T-helper 17 cell (primary cell): ENCODE measurements at places on chromosomes 1 and 21. TPM values are rescaled to one million over a fixed set of nuclear protein-coding genes. Genes with fewer than 3 reads are reported as not detected.

OVAAL gene
- not detected for total RNA-seq

ATP6V0B gene
- total RNA-seq = 72.1 TPM

RAP1GAP gene
- 0.42 TPM for total RNA-seq

NBPF12 gene
- total RNA-seq = 28.0 TPM

DNA sequence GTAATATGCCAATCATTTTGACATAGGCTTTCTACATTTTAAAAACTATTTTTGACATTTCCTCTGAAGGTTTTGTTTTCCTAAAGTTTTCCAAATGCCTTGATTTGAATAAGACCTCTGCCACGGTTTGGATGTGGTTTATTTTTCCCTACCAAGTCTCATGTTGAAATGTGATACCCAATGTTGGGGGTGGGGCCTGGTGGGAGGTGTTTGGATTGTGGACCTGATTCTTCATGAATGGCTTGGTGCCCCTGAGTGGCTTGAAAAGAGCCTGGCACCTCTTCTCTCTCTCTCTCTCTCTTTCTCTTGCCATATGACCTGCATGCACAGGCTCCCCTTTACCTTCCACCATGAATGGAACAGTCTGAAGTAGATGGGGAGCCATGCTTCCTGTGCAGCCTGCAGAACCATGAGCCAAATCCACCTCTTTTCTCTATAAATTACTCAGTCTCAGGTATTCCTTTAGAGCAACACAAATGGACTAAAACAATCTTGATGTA is 14.8 kb downstream of the MMEL1 start:
- H3K4me1 ChIP-seq = no peaks in the 10 kb centered on the region
- H3K27me3 ChIP-seq = no peaks in the 10 kb centered on the region
- no peak for DNase-seq

GRCh38 chr1:22861764-22862440 is 110.8 kb downstream of the LACTBL1 start:
- peaks cover 35% of the 10 kb centered on the region for H3K27me3 ChIP-seq
- peaks cover 3% of the 10 kb centered on the region for H3K4me1 ChIP-seq
- H3K36me3 ChIP-seq = no peaks in the 10 kb centered on the region
- no peak overlapping the region for H3K27ac ChIP-seq

GRCh38 chr1:103447471-103447870 is 78.0 kb upstream of the RNPC3 start:
- no peak overlapping the region for H3K27ac ChIP-seq
- H3K27me3 ChIP-seq = peaks cover 2% of the 10 kb centered on the region
- no peaks in the 10 kb centered on the region for H3K4me1 ChIP-seq
- DNase-seq = no peak
- H3K4me3 ChIP-seq = no peak overlapping the region

GRCh38 chr1:226414098-226414698 is 6.3 kb upstream of the PARP1 start:
- H3K4me3 ChIP-seq = no peak overlapping the region
- no peak for DNase-seq
- no peaks in the 10 kb centered on the region for H3K27me3 ChIP-seq
- peaks cover 2% of the 10 kb centered on the region for H3K4me1 ChIP-seq
- H3K27ac ChIP-seq = no peak overlapping the region

GRCh38 chr21:42258885-42259407 is 40.0 kb downstream of the ABCG1 start:
- no peaks in the 10 kb centered on the region for H3K36me3 ChIP-seq
- no peak overlapping the region for H3K4me3 ChIP-seq
- H3K4me1 ChIP-seq = peaks cover 29% of the 10 kb centered on the region
- no peak for DNase-seq
- H3K27me3 ChIP-seq = no peaks in the 10 kb centered on the region
- H3K27ac ChIP-seq = peak overlapping the region; percentile 62

DNA sequence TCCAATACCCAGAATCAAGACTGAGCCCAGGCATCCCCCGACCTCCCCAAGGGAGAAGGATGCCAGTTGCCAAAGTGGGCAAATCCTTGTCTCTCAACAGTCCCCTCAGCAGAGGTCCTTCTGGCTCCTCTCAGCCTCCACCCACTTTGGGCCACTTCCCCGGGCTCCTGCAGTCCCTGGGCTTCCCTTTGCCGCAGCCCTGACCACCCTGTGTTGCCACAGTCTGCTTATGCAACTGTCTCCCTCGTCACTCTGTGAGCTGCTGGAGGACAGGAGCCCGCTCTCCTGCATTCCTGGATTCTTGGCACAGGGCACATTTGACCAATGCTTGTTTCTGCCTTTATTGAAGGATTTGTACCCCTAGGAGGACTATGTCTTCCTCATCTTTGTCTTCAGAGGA is 2.9 kb upstream of the LRP8 start:
- no peaks in the 10 kb centered on the region for H3K27me3 ChIP-seq
- H3K4me3 ChIP-seq = no peak overlapping the region

DNA sequence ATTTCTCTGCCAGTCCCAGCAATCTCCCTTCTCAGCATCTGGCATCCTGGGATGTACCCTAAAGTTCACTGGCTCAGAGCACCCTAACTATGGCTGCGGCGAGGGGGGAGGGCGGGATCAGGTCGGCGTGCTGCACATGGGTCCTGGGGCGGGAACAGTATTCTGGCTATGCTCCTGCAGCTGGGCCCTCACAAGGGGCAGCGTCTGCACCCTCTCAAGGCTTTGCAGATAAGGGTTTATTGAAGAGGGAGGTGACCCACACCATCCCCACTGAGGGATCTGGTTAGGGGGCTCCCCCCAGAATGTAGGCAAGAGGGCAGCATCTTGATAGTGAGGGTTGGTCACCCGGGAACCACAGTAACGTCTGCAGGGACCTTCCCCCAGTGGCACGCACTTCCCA is 44.9 kb upstream of the PCBP3 start:
- H3K27me3 ChIP-seq = no peaks in the 10 kb centered on the region
- H3K4me3 ChIP-seq = no peak overlapping the region

- H3K27ac ChIP-seq = no peak overlapping the region
- no peak for DNase-seq
- no peak overlapping the region for H3K4me3 ChIP-seq
- H3K27me3 ChIP-seq = peaks cover 26% of the 10 kb centered on the region
- no peaks in the 10 kb centered on the region for H3K4me1 ChIP-seq
Observed at GRCh38 chr1:185961664-185962063, 227.5 kb downstream of the HMCN1 start.

GRCh38 chr1:187645651-187646050 is 816.9 kb downstream of the PLA2G4A start:
- no peaks in the 10 kb centered on the region for H3K4me1 ChIP-seq
- H3K27ac ChIP-seq = no peak overlapping the region
- H3K27me3 ChIP-seq = no peaks in the 10 kb centered on the region
- no peaks in the 10 kb centered on the region for H3K36me3 ChIP-seq
- H3K4me3 ChIP-seq = no peak overlapping the region

- H3K36me3 ChIP-seq = peaks cover 5% of the 10 kb centered on the region
- DNase-seq = peak; percentile 71
- peak within 1 kb of the TSS; percentile 96 for H3K27ac ChIP-seq
- no peaks in the 10 kb centered on the region for H3K27me3 ChIP-seq
- peaks cover 28% of the 10 kb centered on the region for H3K4me1 ChIP-seq
- peak within 1 kb of the TSS; percentile 98 for H3K4me3 ChIP-seq
Observed at GRCh38 chr1:202144402-202145067, at the start of gene ARL8A. TSS of gene ARL8A (minus strand) at chr1:202144737. CDS start at chr1:202144572, 165 bp downstream.

GRCh38 chr1:151003180-151003579 is 3.5 kb downstream of the MINDY1 start:
- peak overlapping the region; percentile 99 for H3K27ac ChIP-seq
- peaks cover 4% of the 10 kb centered on the region for H3K36me3 ChIP-seq
- H3K4me1 ChIP-seq = peaks cover 49% of the 10 kb centered on the region
- no peaks in the 10 kb centered on the region for H3K27me3 ChIP-seq

- H3K27ac ChIP-seq = no peak overlapping the region
- H3K36me3 ChIP-seq = no peaks in the 10 kb centered on the region
- H3K4me1 ChIP-seq = no peaks in the 10 kb centered on the region
Observed at GRCh38 chr1:199490769-199491527, 536.6 kb upstream of the NR5A2 start.

DNA sequence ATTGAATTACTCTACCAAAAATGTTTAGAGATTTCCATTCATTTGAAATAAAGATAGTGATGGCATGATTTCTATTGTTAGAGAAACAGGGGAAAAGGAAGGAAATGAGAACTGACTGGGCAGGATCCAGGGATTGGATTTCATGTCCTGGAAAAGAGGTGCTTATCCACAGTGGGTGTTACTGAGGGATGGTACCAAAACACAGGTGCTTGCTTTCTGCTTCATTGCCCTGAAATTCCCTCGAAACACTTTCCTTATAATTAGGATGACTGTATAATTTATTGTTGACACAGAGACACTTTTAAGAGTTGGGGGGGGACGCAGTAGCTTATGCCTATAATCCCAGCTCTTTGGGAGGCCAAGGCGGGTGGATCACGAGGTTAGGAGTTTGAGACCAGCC is 185.0 kb upstream of the KCNK2 start:
- no peak for DNase-seq
- H3K36me3 ChIP-seq = no peaks in the 10 kb centered on the region
- H3K27me3 ChIP-seq = no peaks in the 10 kb centered on the region
- H3K27ac ChIP-seq = no peak overlapping the region
- no peaks in the 10 kb centered on the region for H3K4me1 ChIP-seq

GRCh38 chr1:91120421-91120820 is 98.6 kb upstream of the ZNF644 start:
- no peak for DNase-seq
- no peak overlapping the region for H3K27ac ChIP-seq
- H3K4me3 ChIP-seq = no peak overlapping the region

DNA sequence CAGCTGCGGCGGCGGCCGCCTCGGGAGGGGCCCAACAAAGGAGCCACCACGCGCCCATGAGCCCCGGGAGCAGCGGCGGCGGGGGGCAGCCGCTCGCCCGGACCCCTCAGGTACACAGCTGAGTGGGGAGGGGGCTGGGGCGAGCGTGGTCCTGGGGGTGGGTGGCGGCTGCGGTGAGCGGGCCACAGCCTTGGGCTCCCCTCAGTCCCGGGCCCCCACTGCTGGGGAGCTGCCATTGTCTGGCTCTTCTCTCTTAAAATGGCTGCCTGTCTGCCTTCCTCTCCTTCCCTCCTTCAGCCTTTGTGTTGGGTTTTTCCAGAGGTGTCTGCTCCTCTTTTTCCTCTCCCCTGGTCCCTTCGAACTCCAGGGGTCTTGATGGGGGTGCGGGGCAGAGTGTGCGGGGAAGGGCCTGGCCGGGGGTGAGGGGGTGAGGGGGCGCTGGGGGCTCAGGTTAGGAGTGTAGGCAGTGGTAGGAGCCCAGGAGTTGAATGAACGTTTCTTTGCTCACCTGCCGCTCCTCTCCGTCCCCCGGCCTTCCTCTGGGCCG is 1.7 kb downstream of the ARID1A start:
- H3K27me3 ChIP-seq = no peaks in the 10 kb centered on the region
- H3K27ac ChIP-seq = no peak overlapping the region
- H3K4me1 ChIP-seq = peaks cover 19% of the 10 kb centered on the region
- H3K4me3 ChIP-seq = no peak overlapping the region
- H3K36me3 ChIP-seq = no peaks in the 10 kb centered on the region

DNA sequence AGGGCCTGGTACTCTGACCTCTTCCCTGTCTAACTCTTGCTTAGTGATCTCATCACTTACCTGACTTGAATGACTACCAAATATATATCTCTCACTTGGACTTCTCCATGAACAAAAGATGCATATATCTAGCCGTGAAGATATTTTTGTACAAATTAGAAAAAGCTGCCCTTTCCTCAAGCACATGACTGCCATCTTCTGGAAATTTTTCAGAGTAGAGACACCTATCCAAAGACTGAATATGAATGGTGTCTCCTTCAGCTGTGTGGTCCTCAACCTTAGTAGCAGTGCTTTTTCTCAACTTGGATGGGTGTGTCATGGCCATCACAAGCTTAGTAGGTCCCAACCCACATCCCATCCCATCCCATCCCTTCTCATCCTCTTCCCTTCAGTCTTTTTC is 142.3 kb downstream of the DNM3 start:
- H3K27ac ChIP-seq = no peak overlapping the region
- H3K4me1 ChIP-seq = peaks cover 5% of the 10 kb centered on the region

DNA sequence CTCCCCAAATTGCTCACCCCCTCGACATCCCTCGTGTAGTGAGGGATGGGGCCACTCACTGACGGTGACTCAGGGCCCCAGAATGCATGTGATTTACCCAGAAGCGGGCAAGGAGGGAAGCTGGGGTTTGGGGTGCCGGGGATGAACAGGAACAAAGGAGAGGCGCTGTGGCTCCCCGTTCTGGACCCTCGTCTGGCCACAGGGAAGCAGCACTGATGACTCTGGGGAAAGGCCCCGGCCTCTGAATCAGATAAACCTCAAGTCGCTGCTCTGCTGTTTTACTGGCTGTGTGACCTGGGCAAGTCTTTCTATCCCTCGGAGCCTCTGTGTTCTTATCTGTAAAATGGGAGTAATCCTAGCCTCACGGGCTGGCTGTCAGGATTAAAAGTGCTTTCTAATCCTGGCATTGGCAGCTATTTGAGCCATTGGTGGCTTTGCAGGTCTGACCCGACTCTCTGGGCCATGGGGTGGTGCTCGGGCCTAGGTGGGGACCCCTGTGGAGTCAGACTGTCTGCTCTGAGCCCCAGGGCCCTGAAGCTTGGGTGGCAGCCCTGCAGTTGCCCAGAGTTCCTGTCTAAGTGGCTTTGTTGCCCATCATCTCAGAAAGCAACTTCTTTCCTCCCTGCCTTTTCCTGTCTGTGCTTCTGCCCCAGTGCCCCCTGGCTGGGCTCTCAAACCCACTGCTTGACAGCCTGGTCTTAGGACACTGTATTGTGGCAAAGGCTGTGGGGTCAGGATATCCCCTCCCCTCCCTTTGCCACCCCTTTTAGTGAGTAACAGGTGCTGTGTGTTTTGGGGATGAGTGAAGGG is 5.5 kb downstream of the TNFRSF1B start:
- peaks cover 15% of the 10 kb centered on the region for H3K36me3 ChIP-seq
- peaks cover 74% of the 10 kb centered on the region for H3K4me1 ChIP-seq
- peak overlapping the region; percentile 65 for H3K4me3 ChIP-seq
